ENCODE measurements at places on chromosomes 3 and 15. TPM values are rescaled to one million over a fixed set of nuclear protein-coding genes. Genes with fewer than 3 reads are reported as not detected.

ALDH1A2 gene
- polyA plus RNA-seq, result 1.1 TPM

GOLGA8J gene
- polyA plus RNA-seq, result not detected

ALDH1A3 gene
- 4.2 TPM for polyA plus RNA-seq

SLC22A14 gene
- 0.05 TPM for polyA plus RNA-seq

RTP1 gene
- not detected for polyA plus RNA-seq

CHRNB4 gene
- not detected for polyA plus RNA-seq

GRCh38 chr15:83498374-83498773 is 51.2 kb downstream of the SH3GL3 start:
- no peak for DNase-seq

DNA sequence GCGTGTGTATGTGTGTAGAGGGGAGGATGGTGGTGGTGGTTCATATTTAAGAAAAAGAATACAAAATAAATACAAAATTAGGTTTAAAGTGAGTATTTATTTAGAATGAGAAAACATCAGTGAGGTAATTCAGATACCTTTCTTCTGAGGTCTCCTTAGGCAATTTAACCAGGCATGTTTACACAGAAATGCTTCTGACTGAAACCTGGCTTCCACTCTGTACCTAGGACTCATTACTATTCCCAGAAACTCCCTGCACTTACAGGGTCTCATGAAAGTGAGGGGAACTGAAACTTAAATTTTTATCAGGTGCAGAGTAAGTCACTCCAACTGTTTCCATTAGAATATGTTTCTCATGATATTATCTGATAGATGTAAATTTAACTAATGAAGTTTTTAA is 10.3 kb upstream of the DIPK2A start:
- no peak for DNase-seq

GRCh38 chr15:75206803-75207617 is 5.3 kb downstream of the C15orf39 start:
- no peak for DNase-seq

- DNase-seq, result no peak
Observed at GRCh38 chr3:94417963-94418455, 355.1 kb downstream of the NSUN3 start.

DNA sequence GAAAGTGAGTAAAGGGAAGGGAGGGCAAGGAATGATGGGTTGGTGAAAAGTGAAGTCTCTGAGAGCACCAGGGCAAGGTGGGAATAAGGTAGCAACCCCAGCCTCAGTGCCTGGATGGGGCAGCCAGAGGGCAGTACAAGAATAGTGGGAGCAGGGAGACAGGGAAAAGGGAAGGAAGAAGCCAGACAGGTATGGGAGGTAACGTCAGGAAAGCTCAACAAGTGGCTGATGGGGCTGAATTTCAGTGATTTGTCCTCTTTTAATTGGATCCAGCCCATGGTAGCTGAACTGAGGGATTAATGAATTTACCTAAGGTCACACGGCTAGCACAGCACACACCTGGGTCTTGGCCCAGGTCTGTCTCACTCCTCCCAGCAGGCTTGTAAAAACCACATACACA is 12.6 kb downstream of the RORA start:
- no peak for DNase-seq

DNA sequence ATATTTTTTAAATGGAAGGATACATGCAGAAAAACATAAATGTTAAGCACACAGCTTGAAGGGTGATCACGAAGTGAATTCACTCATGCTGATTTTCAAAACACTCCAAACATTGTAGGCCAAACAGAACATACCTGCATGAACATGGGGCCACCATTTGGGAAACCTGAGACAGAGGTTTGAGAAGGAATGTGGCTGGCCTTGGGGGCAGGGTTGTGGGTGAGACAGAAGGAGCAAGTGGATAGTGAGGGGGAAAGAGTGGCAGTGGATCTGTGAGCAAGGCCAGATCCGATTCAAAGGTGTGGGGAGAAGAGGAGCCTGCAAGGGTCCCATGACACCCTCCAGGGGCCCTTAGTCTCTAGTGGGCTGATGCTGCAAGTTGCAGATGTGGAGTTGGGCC is 94.9 kb downstream of the HMG20A start:
- no peak for DNase-seq

GRCh38 chr3:183812761-183813445 is 12.5 kb downstream of the MAP6D1 start:
- no peak for DNase-seq

- DNase-seq, result peak; percentile 21
Observed at GRCh38 chr15:69154078-69154477, 6.4 kb upstream of the GLCE start.

DNA sequence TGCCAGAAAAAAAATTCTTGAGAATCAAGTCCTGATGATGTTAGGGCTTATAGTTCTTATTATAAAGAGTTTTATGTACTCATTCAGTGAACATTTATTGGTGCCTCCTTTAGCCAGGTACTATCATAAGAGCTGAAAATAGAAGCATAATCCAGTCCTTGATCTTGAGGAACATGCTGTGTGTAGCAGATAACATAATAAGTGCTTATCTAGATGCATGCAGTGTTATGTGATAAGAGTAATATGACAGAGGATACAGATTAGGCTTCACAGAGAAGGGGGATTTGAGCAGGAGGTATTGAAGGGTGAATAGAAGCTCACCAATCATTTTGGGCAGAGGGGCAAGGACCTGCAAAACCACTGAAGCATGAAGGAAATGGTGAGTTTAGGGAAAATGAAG is 1.1 kb downstream of the CCR2 start:
- no peak for DNase-seq

DNA sequence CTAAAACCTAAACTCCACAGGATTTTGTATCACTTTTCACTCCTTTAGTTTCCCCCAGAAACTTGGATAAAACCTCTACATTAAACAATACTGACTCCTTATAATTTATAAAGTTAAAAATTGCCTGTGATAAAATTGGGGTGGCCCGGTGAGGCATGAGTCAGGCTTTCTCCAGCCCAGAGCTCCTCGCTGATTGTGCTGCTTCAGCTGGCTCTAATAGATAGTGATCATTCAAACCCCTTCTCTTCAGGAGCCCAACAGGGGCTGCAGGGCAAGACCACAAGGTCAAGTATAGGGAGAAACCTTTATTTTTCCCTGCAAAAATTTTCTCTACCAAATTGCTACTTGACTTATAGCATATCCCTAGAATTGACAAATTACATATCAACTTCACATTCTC is 308.2 kb downstream of the PLCL2 start:
- DNase-seq, result no peak

- no peak for DNase-seq
Observed at GRCh38 chr15:77823736-77824135, 191.0 kb upstream of the LINGO1 start.

DNA sequence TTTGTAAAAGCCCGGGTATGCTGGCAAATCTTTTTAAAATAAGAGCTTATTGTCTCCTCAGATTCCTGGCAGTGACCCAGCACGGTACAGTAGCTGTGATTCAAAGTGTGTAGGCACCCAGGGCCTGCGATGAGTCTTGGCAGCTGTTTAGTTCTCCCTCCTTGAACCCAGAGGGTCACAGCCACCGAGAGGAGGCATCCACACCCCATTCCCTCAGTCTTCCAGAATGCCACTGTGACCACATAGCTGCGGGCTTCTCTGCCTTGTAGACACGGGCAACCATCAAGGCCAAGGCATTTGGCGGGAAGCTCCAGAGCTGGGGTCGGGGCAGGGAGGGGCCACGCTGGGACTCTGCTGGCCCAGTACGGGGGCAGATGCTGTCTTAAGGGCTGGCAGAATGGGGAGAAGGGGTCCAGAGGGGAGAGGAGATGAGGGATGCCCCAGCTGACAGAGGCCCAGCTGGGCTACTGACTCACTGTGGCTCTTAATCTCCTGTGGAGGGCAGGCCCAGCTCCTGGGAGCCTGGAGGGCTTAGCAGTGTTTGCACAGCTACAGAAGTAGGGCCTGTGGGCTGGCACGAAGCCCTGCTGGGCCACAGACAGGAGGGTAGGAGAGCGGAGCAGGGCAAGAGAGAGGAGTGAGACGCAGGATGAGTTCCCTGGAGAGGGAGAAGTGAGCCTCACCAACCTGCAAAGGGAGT is 68.8 kb upstream of the DLG1 start:
- peak; percentile 97 for DNase-seq

- DNase-seq, result peak; percentile 54
Observed at GRCh38 chr3:192011137-192011536, 550.2 kb downstream of the PYDC2 start.

GRCh38 chr15:90059208-90059985 is 42.9 kb downstream of the IDH2 start:
- DNase-seq, result no peak

DNA sequence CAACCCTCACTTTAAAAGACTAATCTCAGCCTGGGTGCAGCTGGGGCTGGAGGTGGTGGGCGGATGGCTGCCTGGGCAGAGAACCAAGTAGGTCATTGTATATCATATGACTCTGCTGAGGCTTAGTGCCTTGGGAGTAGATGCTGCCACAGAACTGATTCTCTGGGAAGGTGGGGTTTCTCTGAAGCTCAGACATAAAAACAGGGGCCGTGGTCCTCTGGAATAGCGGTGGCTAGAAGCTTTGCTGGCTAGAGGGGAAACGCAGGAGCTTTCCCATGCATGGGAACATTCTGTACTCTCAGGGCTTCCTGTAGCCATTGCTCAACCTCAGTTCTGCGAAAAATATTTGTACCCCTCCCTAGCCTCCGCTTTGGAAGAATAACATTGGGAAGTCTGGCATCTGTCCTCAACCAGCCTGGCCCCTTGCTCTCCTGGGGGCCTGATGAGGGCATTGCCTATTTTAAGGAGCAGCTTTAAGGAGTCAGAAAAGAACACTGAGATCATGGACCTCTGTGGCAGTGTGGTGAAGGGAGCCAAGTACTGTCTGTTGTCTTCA is 14.7 kb downstream of the TIMP4 start:
- DNase-seq, result peak; percentile 95

DNA sequence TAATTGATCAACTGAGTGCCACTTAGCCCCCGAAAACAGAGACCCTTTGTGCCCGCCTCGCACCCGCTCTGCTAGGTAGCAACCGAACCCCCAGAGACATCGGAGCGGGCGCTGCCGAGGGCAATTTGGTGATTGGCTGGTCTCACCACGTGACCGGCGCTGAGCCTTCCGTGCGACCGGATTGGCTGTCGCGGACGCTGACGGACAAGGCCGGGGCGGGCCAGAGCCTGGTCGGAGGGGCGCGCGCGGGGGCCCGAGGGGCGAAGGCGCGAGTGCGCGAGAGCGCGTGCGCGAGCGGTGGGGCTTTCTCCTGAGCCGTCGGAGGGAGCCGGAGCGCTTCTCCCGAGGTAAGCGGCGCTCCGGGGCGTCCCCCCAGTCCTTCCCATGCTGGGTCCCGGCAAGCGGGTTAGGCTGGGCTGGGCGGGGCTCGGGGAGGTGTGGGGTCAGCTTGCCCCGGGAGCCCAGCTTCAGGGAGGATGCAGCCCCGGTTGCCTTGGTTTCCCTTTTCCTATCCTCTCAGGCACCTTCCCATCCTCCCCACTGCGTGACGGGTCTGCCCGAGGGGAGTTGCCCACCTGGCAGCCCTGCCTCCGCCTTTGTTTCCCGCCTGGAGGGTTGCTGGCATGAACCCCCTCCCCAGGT is at the start of gene TMEM108:
Gene TMEM108, plus strand, starts transcription at position 303 of the 642 bp plus-strand sequence.
- peak; percentile 70 for DNase-seq

GRCh38 chr3:149575213-149575960 is 82.4 kb downstream of the WWTR1 start:
- DNase-seq, result peak; percentile 89

GRCh38 chr3:55468251-55468650 is 18.9 kb downstream of the WNT5A start:
- DNase-seq, result peak; percentile 90

- DNase-seq, result no peak
Observed at GRCh38 chr3:43238801-43239200, 47.5 kb upstream of the SNRK start.

DNA sequence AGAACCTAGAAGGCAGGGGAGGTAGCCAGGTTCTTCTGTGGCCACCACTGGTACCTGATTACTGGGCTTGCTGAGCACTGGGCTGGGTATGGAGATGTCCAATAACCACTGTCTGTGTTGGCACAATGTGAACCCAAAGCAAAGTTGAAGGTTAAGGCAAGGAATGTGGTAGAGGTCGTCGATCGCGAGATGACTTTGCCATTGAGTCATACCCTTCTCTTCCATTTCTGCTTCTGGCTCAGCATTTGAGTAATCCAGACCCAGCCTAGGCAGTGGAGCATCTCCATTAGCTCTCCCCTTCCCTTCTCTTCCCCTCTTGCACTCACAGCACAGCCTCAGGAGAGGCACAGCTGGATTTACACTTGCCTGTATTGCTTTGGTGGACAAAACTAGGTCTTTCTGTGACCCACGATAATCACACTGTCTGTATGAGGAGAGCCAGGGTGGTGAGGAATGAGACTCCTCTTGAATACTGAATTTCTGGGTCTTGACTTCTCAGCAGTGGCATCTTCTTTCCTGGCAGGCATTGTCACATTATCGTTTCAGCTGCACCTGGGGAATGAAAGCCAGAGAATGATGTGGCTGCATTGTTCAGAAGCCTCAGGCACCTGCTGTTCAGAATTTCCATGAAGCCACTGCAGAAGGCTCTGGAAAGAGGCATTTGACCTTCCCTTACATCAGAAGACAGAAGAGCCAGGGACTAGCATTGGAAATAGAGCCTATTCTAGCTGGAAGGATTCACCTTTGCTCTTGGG is 272.6 kb downstream of the PDCD6IP start:
- no peak for DNase-seq

Data from fibroblast of lung (primary cell).